ENCODE measurements at places on chromosomes 1 and 21.

DNA sequence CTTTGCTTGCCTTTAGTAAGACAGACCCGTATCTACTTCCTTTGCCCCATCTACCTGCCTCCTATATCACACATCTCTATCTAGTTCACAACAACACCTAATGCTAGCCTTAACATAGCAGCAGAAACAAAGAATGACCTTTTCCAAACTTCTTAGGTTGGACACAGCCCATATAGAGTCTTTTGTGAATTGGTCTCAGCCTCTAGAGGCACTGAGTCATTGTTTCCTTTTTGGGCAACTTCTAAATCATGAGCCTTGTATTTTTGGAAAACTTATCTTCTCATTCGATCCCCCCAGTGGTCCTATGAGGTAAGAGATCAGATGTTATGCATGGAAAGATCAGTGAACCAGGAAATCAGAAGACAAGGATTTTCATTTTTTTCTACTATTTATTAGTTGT, 679.4 kb upstream of the USP24 start:
- DNase-seq, result peak; percentile 35

DNA sequence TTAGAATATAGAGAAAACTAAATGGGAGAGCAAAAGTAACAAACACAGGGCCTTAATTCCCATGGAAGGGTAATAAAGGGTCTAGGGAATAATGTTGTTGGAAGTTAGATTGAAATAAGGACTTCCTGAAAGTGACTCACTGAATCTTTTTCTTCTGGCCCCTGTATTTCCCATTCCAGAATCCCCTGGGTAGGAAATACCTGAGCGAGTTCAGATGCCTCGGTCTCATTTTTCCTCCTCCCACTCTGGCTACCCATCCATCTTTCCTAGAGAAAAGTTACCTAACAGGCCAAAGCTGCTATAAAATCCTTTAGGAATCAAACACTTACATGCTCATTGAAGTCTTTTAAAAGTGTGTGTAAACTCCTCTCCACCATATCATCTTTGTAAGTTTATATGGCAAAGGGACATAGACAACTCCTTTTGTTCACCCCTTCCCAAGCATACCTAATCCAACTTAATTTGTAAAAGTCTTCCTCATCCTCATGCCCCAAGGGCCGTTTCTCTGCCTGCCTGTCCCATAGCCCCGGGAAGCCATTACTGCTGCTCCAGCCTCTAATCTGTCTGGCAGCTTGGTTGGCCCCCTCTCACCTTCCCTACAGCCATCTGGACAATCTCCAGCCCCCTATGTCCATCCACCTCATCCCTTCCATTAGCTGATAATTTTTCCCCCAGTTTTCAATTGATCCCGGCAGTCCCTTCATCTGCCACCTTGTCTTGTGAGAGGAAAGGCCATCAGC, 3.3 kb upstream of the MEF2D start:
- DNase-seq, result no peak

- DNase-seq, result peak; percentile 33
Measured at GRCh38 chr1:12208764-12209494, 20.9 kb upstream of the VPS13D start.

- DNase-seq, result no peak
Measured at GRCh38 chr21:42108554-42109340, 37.6 kb downstream of the UMODL1 start.

DNA sequence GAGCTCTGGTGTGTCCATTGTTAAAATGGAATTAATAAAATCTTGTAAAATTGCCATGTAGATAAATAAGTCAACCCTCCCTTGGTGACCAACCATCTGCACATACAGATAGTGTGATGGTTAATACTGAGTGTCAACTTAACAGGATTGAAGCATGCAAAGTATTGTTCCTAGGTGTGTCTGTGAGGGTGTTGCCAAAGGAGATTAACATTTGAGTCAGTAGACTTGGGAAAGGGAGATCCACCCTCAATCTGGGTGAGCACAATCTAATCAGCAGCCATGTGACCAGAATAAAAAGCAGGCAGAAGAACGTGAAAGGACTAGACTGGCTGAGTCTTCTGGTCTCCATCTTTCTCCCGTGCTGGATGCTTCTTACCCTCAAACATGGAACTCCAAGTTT, 174.8 kb downstream of the LTN1 start:
- no peak for DNase-seq

DNA sequence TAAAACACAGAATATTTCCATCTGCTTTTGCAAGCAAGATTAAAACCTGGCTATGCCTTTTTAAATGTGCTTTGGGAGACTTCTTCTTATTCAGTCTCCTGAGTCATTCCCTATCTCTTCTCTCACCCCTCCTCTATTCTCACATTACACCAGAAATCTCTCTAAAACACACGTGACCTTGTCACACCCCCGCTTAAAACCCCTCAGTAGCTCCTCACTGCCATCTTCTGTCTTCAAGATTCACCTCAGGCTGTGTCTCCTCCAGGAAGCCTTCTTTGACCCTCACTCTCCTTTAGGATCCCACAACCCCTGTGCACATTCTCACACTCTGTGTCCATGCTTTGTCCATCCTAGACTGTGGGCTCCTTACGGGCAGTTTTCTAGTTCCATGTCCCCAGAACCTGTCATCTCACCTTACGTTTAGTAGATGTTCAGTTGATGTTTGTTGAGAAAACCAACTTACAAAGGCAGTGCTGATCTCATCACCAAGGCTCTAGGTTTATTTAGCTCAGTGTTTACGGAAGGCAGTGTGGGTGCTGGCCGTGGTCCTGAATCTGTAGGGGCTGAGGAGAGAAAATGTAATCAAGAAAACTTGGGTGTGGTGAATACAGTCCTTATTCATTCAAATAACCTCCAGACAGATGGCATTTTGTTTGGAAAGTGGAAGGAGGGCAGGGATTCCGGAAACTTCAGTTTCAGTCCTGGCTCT, 143.5 kb downstream of the DMRTA2 start:
- no peak for DNase-seq

DNA sequence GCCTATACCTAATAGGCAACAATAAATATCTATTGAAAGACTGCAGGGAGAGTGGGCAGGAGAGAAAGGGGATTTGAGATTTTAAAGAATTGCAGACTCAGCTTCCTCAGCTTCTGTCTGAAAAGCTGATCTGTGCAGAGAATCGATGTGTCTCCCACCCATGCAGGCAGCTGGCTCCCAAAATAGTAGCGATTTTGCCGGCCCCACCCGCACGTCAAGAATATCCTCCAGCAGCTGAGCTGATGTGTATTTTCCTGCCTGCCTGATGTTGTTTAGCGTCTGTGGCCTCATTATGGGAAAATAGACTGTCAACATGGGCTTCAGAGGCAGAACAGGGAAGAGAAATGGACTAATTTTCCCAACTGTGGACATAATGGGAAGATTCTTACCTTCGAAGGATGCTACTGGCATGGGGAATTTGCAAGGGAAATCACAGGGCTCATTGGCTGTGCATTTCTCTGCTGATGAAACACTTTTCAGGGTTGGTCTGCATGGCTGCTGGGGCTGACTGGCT, 699.8 kb downstream of the PTPRU start:
- no peak for DNase-seq

- DNase-seq, result no peak
Measured at GRCh38 chr1:178034676-178035075, 59.2 kb upstream of the RASAL2 start.

GRCh38 chr1:200970771-200971427, 52.6 kb downstream of the KIF21B start:
- no peak for DNase-seq

DNA sequence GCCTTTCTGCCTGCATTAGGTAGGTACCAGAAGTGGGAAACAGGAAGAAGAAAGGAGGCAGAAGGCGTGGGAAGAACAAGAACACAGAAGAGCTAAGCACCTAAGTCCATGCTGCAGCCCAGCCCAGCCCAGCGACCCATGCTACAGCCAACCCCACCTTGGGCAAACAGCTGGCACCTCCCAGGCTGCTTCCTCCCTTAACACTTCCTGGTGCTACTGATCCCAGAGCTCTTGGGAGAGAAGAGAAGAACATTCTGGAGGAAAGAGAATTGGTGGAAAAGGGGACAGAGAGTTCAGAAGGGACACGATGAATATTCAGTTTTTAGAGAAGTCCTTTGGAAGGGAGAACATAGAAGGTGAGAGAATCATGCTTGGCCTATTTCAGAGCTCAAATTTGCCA, 28.5 kb downstream of the PLEKHA6 start:
- DNase-seq, result no peak

DNA sequence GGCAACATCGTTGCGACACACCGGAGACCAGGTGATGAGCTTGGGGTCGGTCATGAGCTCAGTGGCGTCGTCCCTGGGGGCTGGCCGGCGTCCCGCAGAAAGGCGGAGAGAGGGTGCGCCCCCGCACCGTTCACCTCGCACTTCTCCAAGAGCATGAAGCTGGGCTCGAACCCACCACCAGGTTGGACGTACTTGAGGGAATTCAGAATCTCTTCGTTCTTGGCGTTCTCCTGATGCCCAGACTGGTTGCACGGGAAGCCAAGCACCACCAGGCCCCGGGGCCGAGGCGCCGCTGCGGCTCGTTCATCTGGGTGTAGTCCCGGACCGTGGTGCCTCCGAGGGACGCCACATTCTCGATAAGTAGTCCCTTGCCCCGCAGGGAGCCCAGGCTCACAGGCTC, 176.6 kb upstream of the ADAMTS5 start:
- no peak for DNase-seq

DNA sequence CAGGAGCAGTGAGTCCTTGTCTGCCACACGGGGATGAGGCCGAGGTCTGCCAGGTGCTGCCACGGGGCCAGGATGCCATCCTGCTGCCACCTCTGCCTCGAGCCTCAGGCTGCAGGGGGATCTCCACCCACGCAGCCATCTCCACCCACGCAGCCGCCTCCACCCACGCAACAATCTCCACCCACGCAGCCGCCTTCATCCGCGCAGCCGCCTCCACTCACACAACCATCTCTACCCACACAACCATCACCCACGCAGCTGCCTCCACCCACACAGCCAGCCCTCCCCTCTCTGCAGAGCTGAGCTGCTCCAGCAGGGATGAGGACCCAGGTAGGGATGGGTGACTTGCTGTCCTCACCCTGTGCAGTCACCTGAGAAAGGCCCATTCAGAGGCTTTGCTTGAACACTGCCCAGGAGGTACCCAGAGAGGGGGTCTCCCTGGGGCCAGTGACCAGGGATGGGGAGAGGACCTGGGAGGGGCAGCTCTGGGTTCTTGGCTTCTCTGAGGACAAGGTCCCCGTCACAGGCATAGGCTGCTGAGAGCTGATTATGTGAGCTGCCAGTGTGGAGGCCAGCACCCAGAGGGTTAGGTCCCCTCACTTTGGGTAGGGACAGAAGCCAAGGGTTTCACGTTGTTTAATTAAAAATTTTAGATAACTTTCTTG, 46.6 kb upstream of the TTC34 start:
- no peak for DNase-seq

- no peak for DNase-seq
Measured at GRCh38 chr1:56064705-56065104, 514.7 kb downstream of the PLPP3 start.

DNA sequence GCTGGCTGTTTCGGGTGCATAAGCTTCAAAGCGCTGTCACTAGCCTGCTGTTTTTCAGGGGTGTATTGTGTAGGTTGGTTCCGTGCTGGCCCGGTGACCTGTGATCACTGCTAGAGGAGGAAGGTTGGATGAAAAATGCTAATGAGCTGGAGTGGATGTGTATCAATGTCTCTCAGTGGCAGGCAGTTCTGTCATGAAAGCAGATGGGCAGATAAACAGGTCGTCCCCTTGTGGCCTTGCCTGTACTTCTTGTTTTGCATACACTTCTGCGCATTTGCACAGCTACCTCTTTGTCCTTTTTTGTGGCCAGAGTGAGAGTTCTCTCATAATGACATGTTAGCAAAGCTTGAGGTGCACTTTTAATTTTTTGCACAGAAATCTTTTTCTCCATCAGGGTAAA, 2.9 kb downstream of the SELENON start:
- no peak for DNase-seq

GRCh38 chr21:45581322-45581712, 39.1 kb upstream of the SLC19A1 start:
- no peak for DNase-seq

- DNase-seq, result no peak
Measured at GRCh38 chr1:193260896-193261295, 74.5 kb upstream of the B3GALT2 start.

DNA sequence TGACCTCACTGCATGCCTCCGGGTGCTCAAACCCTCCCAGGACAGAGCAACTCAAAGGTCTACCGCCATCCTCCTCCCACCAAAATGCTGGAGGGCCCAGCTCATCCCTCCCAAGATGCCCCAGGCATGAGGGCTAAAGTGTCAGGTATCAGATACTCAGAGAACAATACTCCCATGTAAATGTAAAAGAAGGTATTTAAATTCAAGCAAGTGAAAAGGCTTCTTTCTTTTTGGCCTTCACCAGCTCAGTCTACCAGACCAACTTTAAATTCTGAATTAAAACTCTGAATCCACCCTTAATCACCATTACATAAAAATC, 3.0 kb downstream of the PARP1 start:
- no peak for DNase-seq

DNA sequence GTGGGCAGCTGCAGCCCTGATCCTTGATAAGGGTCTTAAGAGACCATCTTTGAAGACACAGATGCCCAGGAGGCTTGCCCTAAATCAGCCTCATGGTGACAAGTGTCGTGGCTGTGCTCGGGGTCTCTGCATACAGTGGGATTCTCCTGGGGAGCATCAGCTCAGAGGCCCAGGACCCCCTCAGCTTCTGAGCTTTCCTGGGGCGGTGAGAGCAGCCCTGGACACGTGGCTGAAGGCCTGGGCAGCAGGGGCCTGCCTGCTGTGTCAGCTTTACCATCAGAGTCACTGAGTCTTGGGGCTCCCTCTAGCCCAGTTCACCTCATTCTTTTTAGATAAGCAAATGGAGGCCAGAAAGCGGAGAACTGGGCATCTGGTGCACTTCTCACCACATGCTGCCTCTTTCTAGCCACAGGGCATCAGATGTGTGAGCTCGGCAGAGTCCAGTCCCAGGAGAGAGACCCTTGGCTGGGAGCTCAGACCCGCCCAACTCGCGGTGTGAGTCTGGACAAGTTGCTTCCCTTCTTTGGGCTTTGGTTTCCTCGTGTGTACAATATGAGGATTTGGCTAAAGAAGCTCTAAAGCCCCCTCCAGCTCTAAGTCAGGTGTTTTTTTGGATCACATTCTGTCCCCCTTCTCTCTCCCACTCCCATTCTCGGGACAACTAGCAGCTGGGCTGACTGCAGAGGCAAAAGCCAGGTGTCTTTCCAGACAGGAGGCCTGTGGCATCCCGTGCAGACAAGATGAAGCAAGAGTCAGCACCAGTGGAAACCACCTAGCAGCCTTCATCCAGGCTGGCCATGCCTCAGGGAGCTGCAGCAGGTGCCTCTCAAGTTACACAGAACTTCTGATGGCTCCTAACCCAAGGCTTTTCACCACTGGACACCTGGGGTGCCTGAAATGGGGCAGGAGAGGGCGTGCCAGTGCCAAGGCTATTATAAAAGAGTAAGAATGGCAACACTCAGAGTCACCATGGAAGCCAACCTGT, 119.1 kb downstream of the KCNN3 start:
- DNase-seq, result no peak

GRCh38 chr1:97986041-97987005, 65.5 kb upstream of the DPYD start:
- DNase-seq, result peak; percentile 23

- DNase-seq, result no peak
Measured at GRCh38 chr1:206556750-206557635, 49.7 kb downstream of the RASSF5 start.

DNA sequence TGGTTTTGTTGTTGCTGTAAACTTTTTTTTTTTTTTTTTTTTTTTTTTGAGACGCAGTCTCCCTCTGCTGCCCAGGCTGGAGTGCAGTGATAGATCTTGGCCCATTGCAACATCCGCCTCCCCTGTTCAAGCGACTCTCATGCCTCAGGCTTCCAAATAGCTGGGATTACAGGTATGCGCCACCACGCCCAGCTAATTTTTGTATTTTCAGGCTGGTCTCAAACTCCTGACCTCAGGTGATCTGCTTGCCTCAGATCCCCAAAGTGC, 78.9 kb upstream of the SLC45A1 start:
- peak; percentile 46 for DNase-seq

Data from astrocyte (in vitro differentiated cells and primary cell).